ENCODE measurements at places on chromosomes 7 and 10.

GRCh38 chr10:11678074-11678793 lies 63.9 kb upstream of the ECHDC3 start:
- no peak for DNase-seq

GRCh38 chr10:80204677-80205476 lies 460 bp downstream of the ANXA11 start:
- no peak for DNase-seq

GRCh38 chr7:138235207-138235606 lies 158.9 kb downstream of the AKR1D1 start:
- DNase-seq = no peak

GRCh38 chr10:43255634-43256431 lies 11.0 kb downstream of the RASGEF1A start:
- DNase-seq = peak; percentile 18

DNA sequence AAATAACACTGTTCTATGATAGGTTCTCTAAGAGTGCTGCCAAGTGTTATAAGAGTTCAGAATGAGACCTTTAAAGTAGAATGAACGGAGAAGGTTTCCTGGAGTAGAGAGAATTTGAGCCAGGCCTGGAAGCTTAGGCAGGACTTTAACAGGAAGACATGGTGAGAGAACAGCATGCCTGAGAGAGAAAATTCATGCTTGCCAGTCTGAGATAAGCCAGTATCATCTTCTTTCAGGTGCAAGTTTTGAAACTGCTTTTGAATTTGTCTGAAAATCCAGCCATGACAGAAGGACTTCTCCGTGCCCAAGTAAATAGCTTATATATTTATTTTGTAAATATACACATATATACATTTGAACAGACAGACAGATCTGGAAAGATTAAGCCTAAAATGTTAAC lies 22.1 kb downstream of the ARMC10 start:
- DNase-seq = no peak

DNA sequence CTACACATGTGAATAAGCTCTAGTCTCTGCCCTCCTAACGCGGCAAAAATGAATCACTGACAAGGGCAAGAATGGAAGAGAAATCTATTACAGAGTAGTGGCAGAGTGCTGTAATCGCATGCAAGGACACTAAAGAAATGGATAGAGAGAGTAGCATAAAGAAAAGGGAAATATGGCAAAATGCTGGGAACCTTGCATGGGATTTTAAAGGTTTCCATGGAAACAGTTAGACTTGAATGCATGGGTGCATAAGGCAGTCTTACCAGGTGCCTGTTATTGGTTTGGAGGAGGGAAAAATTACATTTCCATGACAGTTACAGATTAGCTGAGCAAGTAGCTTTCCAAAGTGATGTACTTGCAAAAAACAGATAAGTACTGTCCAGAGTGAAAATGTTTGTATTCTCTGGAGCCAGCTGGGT lies 233.4 kb downstream of the PTN start:
- peak; percentile 79 for DNase-seq

DNA sequence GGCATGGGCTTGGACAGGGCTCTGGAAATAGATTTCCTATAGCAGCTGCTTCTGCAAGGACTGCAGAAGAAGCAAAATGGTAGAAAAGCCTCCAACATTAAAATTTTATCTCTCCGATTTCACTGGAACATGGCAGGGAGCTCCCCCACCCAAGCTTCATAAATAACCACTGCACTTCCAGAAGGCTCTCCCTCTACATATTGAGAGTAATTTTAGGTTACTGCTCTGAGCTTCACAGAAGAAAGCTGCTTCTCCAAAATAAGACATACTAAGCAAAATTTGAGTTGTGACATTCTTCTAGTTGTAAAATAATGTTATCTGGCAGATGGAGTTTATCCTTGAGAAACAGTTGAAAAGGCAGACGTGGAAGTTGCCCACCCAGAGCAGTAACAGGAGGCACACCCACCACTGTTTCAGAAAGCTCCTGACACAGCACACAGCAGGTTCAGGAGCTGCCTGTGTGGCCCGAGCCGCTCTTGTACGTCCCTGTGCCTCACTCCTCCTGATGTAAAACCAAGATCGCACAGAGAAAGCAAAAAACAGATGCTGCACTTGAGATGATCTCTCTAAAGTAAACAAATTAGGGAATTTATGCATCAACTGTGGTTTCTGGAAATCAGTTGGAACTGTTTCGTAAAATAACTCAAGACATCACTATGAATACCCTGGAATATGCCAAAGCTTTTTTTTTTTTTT lies 621.0 kb downstream of the PARD3 start:
- DNase-seq = no peak

DNA sequence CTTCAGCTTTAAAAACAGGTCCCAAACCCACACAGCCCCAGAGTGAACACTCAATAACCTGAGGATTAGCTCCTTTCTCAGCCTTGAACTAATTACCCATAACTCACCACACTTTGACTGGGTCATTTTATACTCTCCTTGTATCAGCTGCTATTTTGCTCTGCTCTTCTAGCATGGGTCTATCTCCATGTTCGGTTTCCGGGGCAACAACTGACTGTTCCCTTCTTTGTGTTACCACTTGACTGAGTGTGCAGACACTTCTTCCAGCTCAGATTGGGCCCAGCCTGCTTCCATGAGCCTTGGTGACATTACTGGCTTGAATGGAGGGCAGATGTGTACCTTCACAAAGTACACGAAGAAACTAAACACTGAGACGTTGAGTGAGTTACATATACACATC lies 31.5 kb upstream of the PRPS1L1 start:
- DNase-seq = no peak

GRCh38 chr10:34535872-34536271 lies 279.2 kb downstream of the PARD3 start:
- no peak for DNase-seq

GRCh38 chr7:151827620-151828019 lies 49.3 kb downstream of the PRKAG2 start:
- DNase-seq = no peak

GRCh38 chr7:74499835-74500388 lies 46.2 kb downstream of the GTF2IRD1 start:
- DNase-seq = no peak

GRCh38 chr7:2983586-2983985 lies 60.1 kb downstream of the CARD11 start:
- DNase-seq = peak; percentile 74

Measured in brain (organoid and tissue), 16 donors.